ENCODE measurements at places on chromosomes 16 and 17.
A peak's percentile ranks its signal among the peaks of the same experiment; 100 is the strongest.

GRCh38 chr17:71464241-71464640 lies 656.6 kb upstream of the SOX9 start:
- DNase-seq = no peak

- no peak for DNase-seq
Observed at GRCh38 chr16:67667453-67667816, 821 bp downstream of the C16orf86 start.

DNA sequence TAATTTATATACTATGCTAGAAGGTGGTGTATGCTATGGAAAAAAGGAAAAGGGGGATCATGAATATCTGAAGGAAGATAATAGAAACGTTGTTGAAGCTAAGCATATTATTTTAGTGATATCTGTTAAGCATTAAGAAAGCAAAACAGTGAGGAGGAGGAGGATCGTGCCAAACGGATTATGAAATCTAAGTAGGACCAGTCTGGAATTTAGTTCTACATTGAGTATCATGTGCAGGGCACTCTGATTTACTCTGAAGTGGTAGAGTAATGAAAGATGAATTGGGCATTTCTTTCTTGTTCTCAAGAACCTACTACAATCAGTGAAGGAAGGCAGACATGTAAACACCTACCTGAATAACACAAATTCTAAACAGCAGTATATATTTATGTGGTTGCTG lies 195.3 kb downstream of the CYB561 start:
- DNase-seq = no peak

- DNase-seq = no peak
Observed at GRCh38 chr16:66166490-66166889, 200.0 kb upstream of the CDH5 start.

DNA sequence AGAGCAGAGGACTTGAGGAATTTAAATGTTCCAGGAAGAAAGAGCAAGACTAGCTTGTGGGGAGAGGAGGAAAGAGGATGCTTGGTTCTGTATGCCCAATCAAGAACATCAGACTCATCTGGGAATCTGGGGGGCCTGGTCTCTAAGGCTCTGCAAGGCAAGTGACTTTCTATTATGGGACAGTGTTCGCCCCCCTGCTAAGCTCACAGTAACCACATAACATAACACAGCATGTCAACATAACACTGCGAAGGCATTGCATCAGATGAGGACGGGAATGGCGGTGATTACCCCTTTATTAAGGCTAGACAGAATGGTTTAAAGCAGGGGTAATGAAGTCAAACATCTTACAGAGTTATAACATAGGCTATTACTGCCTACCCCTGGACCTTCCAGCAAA lies 176.6 kb upstream of the IRX6 start:
- DNase-seq = no peak

GRCh38 chr16:61382435-61382834 lies 653.8 kb downstream of the CDH8 start:
- DNase-seq = no peak

GRCh38 chr16:72501739-72502593 lies 330.0 kb upstream of the PMFBP1 start:
- DNase-seq = peak; percentile 73

GRCh38 chr17:49997301-49997650 lies 2.3 kb upstream of the DLX3 start:
- DNase-seq = no peak

DNA sequence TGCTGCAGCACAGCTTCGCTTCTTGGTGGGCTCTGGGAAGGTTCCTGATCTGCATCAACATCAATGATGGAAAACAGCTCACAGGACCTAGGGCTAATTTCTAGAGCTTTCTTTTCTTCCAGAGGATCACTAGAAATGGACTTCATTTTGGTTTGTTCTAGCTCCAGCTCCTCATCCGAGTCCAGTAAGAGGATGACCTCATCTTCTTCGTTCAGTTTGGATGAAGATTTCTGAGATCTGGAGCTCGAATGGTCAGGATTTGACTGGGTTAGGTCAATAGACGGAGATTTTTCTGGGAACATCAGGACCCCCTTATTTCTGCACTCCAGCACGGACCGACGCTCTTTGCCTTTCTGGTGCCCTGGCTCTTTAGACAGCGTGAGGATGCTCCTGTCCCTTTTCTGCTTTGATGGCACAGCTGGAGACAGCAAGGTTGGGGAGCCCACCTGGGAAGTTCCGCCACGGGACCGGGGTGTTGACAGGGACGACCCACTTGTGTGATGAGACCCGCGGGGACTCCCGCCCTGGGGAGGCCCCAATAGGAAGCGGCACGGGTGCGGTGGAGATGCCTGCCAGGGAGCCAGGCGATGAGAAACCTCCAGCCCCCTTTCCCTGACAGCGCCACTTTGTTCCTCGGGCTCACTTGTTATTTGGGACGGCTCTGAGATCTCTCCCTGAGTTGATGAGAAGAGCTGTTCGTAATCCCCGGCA lies 12.9 kb upstream of the NLRC3 start:
- DNase-seq = no peak

DNA sequence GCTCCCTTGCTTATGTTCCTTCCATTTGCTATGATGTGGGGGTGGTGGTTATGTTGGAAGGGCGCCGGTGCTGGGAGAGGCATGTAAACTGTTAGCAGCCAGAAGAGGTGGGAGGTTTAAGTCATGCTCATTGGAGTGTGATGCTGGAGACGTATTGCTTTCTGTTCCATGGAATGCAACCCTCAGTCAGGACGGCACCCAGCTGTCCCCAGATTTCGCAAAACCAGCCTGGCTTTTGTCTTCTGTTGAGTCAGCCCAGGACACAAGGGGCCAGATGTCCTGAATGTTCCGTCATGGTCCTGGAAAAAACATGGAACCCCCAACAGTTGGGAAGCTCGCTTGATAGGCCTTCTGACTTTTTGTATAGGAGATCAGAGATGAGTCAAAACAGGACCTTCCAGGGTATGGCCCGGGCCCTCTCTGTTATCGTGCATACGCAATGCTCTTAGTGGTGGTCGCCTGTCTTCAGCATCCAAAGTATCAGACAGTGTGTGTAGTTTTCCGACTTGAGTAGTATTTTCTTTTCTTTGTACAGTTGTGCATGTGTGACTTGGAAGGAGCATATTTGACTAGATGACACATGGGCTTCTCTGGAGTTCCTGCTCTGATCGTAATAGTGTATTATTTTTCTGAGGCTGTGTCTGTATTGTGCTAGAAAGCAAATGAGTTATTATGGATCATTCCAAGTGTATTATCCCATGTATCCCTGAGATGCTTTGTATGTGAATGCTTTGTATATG lies 201.9 kb downstream of the SNX29 start:
- no peak for DNase-seq

- no peak for DNase-seq
Observed at GRCh38 chr16:51540259-51540658, 389.2 kb upstream of the SALL1 start.

- no peak for DNase-seq
Observed at GRCh38 chr17:55120651-55121050, 144.1 kb upstream of the HLF start.

DNA sequence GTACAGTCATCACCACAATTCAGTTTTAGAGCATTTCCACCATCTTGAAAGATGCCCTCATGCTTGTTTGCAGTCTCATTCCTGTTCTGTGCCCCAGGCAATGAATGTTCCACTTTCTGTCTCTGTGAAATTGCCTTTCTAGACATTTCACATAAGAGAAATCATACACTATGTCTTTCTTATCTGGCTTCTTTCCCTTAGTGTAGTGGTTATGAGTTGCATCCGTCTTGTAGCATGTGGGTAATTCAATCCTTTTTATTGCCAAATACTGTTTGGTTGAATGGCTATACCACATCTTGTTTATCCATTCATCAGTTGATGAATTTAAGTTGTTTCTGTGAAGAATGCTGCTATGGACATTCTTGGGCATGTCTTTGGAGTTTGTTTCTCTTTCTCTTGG lies 132.5 kb upstream of the PLCG2 start:
- no peak for DNase-seq
